GM12891 (cell line): ENCODE measurements at places on chromosomes 13 and 19.

DNA sequence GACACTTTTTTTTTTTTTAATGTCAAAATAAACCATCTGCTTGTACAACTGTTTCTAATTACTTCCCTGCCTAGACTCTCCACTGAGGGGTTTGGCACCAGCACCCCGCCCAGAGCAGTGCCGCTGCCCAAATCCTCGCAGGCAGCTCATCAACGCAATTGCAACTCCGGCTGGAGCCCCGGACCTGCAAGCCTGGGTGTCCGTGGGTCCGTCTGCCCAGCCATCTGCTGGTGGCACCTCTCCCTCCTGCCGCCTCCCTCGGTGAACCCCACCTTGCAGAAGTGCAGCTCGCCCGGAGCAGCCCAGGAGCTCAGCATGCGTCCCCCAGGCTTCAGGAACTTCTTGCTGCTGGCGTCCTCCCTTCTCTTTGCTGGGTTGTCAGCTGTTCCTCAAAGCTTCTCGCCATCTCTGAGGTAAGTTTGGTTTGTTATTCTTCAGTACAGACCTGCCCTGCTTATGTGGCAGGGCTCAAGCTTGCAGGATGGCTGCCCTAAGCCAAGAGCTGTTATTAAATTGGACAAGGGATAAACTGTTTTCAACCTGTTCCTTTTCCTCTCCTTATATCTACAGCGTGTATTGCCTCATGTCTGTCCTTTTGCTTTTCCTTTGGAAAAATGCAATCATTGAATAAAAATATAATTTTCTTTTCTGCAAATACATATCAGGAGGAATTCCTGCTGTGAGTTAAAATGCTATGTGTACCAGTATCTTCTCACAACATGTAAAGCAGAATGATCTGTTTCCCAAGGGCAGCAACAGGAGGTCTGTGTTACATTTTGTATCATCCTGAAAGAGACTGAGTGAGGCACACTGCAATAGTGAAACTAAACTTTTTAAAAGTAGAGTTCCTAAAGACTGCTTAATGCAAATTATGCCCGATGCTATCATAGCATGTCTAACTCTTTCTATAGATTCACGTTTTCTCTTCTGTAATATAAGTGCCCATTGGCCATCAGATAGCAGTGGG lies at the start of gene ITGBL1:
Gene ITGBL1 (plus strand): TSS at position 157 of the 967 bp plus-strand sequence. CDS start 159 bp downstream, at position 316.
- DNase-seq = peak; percentile 16

DNA sequence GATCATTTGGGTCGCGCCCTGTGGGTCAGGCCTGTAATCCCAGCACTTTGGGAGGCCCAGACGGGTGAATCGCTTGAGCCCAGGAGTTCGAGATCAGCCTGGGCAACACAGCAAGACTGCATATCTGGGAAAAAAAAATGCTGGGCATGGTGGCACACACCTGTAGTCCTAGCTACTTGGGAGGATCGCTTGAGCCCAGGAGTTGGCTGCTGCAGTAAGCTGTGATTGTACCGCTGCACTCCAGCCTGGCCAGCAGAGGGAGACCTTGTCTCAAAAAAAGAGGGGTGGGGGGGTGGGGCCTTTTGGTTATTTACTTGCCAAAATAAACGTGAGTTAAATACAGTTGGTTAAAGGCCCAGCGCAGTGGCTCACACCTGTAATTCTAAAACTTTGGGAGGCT lies 9.8 kb upstream of the ZNF544 start:
- no peak for DNase-seq

DNA sequence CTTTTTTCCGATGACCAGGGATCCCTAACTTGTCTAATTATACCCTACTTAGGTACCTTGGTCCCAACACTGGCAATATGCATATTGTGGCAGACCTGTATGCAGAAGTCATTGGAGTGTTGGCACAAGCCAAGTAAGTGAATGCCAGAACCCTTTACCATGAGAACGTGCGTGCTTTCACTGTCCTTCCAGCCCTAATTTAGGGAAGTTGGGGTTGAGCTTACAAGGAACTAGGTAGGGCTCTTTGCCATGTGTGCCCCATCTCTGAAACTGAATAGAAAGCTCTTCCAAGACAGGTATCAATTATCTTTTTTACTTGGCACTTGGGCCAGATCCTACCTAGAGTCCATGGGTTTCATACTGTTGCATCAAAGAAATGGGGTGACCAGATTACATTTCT lies 93.2 kb downstream of the FRY start:
- DNase-seq = no peak

- DNase-seq = no peak
These were observed 28.5 kb downstream of the GSX1 start for GRCh38 chr13:27820524-27821482.

DNA sequence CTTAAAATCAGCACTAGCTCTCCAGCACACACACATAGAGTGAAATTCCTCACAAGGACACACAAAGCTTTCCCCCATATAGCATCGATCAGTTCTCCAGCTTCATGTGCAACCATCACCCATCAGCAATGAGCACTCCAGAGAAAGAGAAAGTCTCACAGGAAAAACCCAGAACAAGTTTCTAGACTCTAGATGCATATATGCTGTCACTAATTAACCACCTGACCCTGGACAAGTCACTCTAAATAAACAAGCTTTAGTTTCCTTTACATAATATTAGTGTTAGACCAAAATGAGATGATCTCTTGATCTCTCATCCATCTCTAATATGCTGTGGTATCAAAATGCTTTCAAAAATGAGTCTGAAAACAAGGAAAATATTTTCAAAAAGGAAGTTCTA lies 81.2 kb downstream of the TBC1D4 start:
- DNase-seq = no peak

DNA sequence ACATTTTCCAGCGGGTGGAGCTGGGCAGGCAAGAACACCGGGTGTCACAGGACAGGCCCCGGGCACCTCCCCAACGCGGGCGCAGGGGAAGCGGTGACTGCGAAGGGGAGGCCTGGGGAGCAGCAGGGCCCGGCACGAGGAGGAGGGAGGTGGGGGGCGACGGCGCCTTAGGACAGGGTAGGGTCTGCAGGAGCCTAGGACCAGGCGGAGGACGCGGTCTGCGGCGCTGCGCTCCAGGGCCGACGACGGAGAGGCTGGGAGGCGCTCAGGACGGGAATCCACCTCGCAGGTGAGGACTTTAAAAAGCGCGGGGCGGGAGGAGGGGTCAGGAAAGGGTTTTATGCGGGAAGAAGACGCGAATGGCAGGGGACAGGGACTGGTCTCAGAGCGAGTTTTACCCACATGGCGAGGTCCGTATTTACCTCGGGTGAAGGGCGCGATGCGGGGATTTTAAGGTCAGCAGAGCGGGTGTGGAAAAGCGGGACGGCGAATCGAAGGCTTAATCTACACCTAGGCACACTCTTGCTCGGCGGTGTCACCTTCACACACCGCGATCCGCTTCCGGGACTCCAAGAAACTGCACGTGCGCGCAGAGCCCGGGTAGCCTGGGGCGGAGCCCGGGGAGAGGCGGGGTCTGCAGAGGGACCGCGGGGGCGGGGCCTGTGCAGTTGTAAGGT lies 13.5 kb downstream of the ERVV-2 start:
- no peak for DNase-seq

DNA sequence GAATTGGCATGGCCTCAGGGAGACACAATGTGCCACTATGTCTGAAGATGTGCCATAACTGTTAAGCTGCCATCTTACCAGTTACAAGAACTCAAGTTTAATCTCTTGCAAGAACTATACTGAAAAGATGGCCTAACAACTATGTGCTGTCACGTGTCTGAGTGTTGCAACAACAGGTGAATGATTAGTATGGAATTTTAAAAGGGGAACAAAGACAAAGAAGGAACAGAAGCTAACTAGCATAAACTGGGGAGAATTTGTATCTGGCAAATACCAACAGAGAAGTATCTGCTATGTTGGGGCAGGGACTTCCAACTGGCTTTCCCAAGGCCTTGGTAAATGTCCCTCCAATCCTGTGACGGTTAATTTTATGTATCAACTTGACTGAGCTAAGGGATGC lies 11.5 kb upstream of the ACOD1 start:
- no peak for DNase-seq

GRCh38 chr19:55257461-55258420 lies 1.1 kb downstream of the PPP6R1 start:
- DNase-seq = no peak

- no peak for DNase-seq
These were observed 125.3 kb upstream of the RXFP2 start for GRCh38 chr13:31614073-31614472.

GRCh38 chr19:39641773-39642172 lies 13.9 kb upstream of the LGALS16 start:
- DNase-seq = no peak

DNA sequence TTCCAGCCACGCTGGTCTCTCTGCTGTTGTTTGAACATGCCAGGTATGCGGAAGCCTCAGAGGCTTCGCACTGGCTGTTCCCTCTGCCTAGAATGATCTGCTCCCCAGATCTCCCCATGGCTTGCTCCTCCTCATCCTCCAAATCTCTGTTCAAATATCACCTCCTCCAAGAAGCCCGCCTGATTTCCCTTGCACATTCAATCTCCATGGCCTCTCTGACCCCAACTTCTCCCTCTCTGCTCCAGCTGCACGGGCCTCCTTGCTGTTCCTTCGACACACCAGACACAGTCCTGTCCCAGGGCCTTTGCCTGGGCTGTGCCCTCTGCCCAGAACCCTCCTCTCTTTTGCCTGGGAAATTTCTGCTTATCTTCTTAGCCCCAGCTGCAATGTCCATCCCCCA lies 52.5 kb upstream of the PTPRS start:
- no peak for DNase-seq

- no peak for DNase-seq
These were observed 690.9 kb downstream of the SLITRK6 start for GRCh38 chr13:85108356-85108755.

DNA sequence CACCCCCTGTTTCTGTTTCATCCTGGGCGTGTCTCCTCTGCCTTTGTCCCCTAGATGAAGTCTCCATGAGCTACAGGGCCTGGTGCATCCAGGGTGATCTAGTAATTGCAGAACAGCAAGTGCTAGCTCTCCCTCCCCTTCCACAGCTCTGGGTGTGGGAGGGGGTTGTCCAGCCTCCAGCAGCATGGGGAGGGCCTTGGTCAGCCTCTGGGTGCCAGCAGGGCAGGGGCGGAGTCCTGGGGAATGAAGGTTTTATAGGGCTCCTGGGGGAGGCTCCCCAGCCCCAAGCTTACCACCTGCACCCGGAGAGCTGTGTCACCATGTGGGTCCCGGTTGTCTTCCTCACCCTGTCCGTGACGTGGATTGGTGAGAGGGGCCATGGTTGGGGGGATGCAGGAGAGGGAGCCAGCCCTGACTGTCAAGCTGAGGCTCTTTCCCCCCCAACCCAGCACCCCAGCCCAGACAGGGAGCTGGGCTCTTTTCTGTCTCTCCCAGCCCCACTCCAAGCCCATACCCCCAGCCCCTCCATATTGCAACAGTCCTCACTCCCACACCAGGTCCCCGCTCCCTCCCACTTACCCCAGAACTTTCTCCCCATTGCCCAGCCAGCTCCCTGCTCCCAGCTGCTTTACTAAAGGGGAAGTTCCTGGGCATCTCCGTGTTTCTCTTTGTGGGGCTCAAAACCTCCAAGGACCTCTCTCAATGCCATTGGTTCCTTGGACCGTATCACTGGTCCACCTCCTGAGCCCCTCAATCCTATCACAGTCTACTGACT lies at the start of gene KLK3:
Gene KLK3 (plus strand): TSS at position 280 of the 775 bp plus-strand sequence. CDS start 41 bp downstream, at position 321.
- no peak for DNase-seq

- DNase-seq = no peak
These were observed 45.5 kb upstream of the SLC7A9 start for GRCh38 chr19:32914879-32915660.

DNA sequence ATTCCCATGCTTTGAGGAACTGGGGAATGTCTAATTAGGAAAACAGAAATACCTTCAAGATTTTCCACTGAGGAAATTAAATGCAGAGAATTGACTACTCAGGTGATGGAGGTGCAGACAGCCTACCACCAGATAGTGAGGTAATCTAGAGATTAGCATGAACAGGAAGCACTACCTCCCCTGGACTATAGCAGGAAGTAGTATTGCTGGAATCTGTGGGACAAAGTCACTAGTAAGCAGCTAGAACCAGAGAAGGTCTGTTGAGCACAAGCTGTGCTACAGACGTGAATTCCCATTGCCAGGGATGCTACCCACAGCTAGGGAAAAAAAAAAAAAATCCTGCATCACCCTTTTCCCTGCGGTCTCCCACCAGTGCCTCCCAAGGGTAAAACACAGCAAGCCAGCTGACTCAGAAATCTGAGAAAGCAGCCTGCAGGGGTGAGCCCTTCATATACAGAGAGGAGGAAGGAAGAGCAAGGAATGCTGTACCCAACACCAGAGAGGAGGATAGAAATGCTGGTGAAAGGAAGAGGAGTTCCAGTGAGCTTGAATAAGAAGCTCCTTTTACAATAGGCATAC lies 10.2 kb downstream of the ENOX1 start:
- no peak for DNase-seq

DNA sequence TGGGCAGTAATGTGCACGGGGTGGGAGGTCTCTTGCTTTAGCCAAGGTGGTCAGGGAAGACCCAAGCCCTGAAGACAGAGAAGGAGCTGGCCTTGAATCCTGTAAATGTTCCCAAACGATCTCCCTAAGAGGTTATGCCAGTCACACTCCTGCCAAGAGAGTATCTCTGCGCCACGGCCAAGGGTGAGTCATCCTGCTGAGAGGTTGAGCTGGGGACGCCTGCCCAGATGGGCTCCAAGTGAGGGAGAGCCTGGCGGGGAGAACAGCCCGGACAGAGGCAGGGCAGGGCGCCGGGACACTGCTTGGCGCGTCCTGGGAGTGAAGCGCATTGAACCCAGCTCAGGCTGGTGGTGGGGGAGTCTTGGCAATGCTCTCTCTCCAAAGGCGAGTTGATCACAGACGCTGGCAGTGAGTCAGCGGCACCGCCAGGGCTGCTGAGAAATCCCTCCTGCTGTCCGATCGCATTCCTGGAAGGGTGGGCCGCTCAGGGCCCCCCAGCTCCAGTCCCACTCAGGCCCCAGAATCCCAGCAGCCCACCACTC lies 16.4 kb downstream of the SULT2B1 start:
- DNase-seq = no peak

DNA sequence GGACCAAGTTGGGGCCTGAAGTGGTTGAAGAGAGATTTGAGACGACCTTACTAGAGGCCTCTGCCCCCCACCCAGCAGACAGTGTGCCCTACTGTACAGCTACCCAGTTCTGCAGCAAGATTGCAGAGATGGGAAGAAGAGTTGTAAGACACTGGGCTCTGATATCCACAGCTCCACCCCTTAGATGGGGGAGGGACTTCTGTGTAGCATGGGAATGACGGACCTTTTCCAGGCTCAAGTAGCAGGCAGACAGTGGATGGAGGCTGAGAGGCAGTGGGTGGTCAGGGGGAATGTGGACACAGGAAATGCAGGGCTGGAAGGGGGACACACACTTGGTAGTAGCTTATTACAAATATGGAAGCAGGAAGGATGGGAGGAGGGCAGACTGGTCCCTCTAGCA lies 13.0 kb downstream of the LRFN3 start:
- DNase-seq = no peak

- DNase-seq = no peak
These were observed 17.8 kb downstream of the ERCC5 start for GRCh38 chr13:102863590-102863989.

GRCh38 chr13:111210544-111211469 lies 95.7 kb downstream of the ARHGEF7 start:
- no peak for DNase-seq

DNA sequence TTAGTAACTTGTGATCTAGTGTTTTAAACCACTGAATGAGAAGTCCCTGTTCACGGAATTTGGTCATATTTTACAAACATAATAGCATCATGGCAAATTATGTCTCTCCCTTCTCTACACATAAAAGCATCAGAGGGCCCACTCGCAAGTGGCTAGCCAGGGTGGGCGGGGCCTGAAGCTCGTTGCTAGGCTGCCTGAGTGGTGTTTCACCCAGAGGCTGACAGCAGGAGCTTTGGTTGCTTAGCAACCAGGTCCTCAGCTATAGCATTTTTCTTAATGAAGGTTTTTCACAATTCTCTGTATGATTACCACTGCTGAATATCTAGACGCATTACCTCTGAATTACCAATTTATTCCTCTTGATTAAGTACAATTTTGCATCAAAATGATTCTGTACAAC lies 126.5 kb downstream of the NALCN start:
- DNase-seq = no peak
